ENCODE measurements at places on chromosomes 1 and 21. TPM values are rescaled to one million over a fixed set of nuclear protein-coding genes. Genes with fewer than 3 reads are reported as not detected.

The KCNA3 gene
- 120 TPM for total RNA-seq

The APOBEC4 gene
- not detected for total RNA-seq

GRCh38 chr1:153684892-153685291 is 6.4 kb downstream of the NPR1 start:
- H3K4me3 ChIP-seq, result no peak overlapping the region
- H3K27me3 ChIP-seq, result peaks cover 13% of the 10 kb centered on the region
- no peak for DNase-seq
- peaks cover 3% of the 10 kb centered on the region for H3K4me1 ChIP-seq
- H3K36me3 ChIP-seq, result no peaks in the 10 kb centered on the region

The MAP3K21 gene
- total RNA-seq, result 0.30 TPM

DNA sequence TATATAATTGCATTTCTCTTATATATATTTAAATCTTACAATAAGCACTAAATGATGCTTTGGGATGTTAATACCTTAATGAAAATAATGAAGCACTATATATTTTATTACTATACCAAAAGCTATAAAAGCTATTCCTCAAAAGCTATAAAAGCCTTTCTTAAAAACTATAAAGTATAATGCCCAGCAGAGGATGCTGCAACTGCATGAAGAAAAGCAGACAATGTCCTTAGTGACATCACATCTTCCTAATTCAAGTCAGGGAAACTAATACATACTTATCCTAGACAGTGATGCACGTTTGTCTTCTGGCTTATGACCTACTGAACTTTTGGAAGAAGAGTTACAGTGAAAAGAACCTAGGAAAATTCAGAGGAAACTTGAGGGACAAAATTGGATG is 13.6 kb upstream of the C1orf185 start:
- DNase-seq, result no peak
- no peaks in the 10 kb centered on the region for H3K36me3 ChIP-seq
- peaks cover 17% of the 10 kb centered on the region for H3K27me3 ChIP-seq
- no peak overlapping the region for H3K4me3 ChIP-seq

The UBXN10 gene
- total RNA-seq, result 0.30 TPM

DNA sequence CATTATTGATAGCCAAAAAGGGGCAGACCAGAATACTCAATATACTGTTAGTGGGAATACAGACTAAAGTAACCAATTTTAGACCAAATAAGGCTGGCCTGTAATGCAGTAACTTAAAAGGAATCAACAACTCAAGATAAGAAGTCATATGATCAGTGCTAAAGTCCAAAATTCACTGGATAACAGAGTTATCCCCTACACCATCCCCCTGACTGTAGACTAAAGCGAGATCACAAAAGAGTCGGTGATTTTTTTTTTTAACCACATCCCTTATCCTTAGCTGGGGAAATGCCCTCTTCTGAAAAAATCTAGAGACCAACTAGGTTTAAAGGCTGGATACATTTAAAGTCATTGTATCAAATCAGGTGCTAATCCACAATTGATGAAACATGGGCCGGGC is 7.7 kb downstream of the UBR4 start:
- H3K4me3 ChIP-seq, result peak overlapping the region; percentile 31
- DNase-seq, result no peak
- H3K4me1 ChIP-seq, result peaks cover 39% of the 10 kb centered on the region

DNA sequence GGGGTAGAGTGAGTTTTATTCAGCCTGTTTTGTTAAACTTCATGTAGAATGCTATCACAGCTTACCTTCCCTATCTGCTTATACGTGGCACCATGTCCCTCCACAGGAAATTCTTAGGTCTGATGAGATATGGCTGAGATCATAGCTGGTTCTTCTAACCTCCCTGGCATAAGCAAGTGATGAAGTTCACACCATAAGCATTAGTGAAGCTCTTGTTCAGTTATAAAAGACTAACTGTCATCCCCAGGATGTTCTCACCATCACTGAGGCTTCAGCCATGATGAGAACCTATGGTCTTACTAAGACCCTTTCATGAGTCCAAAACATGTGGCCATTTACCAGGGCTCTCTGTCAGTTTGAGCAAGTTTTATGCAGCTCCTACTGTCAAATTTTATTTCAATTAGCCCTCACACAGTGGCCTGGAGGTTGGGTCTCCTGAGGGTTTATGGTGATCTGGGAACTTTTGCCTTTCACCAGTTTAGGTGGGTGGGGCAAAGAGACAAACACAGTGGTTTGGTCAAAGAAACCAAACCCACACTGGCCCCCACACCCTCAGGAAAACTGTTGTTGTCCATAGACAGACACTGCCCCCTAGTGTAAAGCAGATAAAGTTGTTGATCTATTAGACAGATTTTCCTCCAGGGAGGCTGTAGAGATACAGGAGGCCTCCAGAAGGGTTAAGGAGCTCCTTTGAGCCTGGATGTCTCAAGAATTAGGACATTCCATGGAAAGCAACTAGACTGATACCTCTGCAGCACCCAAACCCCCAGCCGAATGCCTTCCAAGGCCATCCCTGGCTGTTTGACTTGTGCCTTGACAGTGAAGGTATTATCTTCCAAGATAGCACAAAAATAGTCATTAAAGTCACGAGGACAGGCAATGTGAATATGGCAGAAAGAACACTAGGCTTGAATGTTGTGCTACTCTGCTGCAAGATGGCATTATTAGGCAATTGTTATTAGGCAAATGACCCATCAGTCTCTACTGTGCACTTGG is 5.0 kb downstream of the SLC22A15 start:
- H3K36me3 ChIP-seq, result no peaks in the 10 kb centered on the region
- H3K27me3 ChIP-seq, result peaks cover 24% of the 10 kb centered on the region
- H3K4me1 ChIP-seq, result no peaks in the 10 kb centered on the region
- no peak overlapping the region for H3K4me3 ChIP-seq
- H3K27ac ChIP-seq, result no peak overlapping the region

The MMP23B gene
- 4.1 TPM for total RNA-seq
